ENCODE measurements at places on chromosomes 13 and 19.

DNA sequence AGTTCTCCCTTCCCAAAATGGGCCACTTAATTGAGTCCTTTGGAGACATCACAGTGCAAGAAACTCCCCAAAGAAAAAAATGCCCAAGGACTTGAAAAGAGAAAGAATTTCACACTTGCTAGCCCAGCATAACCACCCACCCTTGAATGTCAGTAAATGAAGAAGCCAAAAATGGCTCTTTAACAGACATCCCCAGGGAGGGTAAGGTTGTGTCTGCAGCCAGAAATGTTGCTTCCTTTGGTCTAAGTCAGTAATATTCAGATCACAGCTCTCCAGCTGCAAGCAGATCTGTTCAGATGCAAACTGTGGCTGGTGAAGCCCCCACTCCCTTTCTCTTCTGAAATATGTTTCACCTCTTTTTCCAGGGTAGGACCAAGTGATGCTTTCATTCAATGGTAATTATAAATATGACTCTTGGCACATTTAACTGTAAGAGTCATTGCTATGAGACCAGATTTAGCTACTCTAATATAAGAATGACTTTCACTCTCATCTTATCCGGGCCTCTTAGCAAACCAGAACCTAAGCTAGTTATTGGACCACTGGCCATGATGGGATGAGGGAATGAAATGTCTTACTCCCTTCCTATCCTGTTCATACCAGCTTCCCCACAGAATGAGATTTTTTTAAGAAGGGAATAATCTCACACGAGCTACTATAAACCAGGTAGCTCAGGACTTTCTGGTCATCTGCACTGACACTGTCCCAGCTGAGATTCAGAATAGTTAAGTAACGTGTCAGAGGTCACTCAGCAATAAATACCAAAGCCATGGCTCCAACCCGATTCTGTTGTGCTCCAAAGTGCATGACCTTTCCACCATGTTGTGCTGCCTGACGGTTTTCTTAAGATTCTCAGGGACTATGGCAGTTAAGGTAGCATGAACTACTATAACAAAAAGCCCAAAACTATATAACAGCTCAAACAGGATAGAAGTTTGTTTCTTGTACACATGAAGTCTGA is 234.1 kb downstream of the FOXO1 start:
- no peak for DNase-seq

- peak; percentile 61 for DNase-seq
These were observed 144.6 kb downstream of the KCTD12 start for GRCh38 chr13:76741624-76742023.

DNA sequence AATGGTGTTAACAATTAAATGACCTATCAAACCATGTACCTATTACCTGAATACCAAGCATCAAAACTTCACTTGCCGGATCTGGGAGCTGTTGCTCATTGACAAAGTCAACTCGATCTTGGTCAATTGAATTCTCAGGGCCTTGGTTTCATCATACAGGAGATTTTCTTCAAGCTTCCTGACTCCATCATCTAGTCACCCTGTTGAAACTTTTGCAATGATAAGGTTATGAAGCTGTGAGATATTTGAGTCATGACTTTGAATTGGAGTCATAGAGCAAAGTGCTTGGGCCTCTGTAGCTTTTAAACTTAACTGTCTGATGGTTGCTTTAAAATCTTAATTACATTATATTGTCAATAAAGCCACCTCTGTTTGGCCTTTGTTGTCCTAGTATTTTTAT is 260.9 kb downstream of the COG6 start:
- no peak for DNase-seq

GRCh38 chr13:21837841-21838551 is 167.1 kb downstream of the FGF9 start:
- no peak for DNase-seq

- no peak for DNase-seq
These were observed 564 bp downstream of the SIGLECL1 start for GRCh38 chr19:51251468-51251820.

- DNase-seq: no peak
These were observed 258.6 kb upstream of the DACH1 start for GRCh38 chr13:72125561-72125960.

DNA sequence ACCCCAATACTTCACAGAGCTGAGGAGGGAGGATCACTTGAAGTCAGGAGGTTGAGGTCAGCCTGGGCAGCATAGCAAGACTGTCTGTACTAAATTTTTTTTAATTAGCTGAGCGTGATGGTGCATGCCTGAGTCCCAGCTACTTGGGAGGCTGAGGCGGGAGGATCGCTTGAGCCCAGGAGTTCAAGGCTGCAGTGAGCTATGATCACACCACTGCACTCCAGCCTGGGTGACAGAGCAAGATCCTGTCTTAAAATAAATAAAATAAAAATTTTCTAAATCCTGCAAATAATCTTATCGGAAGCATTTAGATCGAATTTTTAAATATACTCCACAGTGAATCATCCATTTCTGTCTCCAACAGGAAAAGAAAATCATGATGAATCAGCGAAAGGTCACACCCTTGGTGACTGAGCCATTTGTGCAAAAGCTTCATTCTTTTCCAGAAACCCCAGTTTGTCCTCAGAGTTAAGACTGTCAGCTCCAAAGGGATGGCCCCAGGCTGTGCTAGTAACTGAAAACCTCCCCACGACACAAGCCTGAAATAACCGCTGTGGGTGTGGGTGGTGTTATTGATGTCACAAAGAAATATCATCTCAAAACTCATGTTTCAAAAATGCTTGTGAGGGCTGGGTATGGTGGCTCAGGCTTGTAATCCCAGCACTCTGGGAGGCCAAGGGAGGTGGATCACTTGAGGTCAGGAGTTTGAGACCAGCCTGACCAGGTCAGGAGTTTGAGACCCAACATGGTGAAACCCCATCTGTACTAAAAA is 167.6 kb downstream of the PTPRS start:
- peak; percentile 93 for DNase-seq

DNA sequence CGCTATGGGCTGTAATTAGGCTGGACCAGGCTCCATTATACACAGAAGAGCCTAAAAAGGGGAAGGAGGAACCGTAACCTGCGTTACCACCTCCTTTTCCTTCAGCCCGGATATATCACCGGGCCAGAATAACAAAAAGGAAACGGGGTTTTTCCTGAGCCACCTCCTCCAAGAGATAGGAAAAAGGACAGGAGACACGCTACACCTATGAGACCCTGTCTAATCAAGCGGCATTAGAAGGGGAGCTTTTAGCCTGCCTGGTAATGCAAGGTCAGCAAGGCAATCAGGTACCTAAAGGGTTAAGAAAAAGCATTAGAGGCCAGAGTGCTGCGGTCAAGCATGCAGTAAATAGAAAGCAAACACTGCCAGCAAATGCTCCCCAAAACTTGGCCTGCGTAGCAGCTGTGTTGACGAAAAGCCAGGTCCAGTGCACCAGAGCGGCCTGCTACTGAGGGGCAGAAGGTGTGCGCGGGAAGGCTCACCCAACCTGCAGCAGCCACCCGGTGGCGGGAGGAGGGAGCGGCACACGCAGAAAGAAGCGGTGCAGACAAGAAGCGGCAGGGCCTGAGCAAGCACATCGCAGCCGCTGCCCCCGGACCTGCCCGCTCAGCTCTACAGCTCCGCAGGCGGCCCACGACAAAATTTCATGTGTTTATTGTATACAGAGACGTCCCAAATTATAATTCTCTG is 1466.1 kb downstream of the UQCRFS1 start:
- DNase-seq: no peak

- no peak for DNase-seq
These were observed 4.2 kb upstream of the JSRP1 start for GRCh38 chr19:2260341-2260805.

- no peak for DNase-seq
These were observed 365.4 kb downstream of the ITGBL1 start for GRCh38 chr13:101817898-101818297.

DNA sequence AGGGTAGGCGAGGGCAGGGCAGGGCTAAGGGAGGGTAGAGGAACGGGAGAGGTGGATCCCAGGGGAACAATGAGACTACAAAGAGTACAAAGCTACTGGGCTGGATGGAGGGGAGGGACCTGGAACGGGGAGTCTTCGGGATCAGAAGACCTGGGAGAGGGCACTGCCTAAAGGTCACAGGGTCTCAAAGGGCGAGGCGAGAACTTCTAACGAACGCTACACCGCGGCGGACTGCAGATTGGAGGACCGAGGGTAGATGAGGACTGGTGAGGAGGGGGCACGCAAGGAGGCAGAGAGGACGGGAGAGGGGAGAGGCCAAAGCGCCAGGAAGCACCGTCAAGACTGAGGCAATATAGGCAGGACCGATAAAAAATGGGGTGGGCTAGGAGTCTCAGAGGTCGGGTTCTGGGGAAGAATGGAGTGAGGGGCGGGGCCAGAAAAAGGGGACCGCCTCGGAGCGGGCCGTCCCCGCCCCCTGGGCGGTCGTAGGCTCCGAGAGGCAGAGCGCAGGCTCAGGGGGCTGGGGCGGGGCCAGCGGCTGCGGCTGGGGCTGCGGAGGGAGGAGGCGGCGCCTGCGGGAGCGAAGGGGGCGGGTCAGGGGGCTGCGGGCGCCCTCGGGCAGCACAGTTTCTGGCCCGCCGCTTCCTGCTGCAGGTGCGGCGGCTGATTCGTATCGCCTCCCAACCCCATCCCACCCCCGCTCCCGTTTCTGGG is 1.3 kb upstream of the KCNC3 start:
- DNase-seq: no peak

DNA sequence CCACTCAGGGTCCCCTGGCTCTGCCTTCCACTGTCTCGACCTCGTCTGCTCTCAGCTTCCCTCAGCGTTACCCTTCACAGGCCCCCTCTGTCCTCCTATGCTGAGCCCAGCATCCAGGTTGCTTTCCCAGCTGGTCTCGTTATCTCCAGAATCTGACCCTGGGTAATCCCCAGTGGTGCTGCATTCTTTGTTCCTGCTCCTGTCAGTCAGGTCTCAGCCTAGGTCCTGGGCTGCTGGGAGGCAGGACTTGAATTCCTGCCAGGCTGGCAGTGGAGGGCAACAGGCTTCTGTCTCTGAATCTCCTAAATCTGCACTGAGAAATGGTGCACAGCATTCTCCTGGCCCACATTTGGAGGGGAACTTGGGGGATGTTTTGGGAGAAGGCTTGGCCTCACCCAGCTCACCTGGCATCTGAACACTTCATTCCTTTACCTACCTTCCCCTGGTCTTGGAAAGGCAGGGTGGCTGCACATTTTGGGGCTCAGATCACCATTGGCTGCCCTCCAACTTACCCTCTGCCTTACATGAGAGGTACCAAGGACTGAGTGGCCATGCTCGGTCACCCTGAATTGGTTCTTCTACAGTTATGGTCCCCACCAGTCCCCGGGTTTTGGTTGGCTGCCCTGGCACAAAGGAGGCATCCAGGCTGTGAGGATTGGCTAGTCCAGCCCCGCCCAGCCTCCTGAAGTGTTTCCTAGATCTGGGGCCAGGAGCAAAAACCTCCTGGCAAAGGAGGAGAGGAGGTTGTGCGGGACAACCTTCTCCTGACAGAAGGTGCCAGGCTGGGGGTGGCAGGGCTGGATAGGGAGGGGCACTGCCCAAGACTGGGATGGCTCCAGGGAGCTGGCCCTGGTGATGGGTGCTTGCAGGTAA is at the start of gene CYP4F8:
TSS of gene CYP4F8 (plus strand) at position 712 of the 873 bp plus-strand sequence. CDS start 399 bp downstream, outside the sequence.
- no peak for DNase-seq

DNA sequence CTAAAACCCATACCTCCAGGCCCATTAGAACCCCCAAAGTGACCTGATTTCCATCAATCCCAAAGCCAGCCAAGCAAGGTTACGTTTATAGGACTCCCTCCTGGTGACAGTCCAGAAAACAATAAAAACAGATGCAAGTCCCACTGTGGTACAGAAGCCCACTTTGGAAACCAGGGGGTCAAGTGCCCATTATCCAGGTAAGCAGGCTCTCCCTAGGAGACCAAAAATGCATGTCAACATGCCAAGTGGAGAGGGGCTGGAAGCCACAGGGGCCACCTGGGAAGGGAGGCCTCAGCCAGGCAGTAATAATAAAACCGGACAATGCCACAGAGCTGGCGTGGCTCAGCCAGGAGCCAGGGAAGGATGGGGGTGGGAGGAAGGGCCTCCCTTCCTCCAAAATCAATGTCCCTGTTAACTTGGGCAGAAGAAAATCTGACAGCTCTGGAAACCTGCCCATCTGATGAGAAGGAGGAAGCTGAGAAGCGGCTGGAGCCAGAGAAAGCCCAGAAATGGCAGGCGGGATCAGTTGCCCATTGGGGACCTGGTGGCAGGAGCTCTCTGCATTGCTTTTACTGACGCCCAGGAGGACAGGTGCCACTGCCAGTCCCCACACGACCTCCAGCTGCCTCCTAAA is 160.4 kb downstream of the ZIC5 start:
- no peak for DNase-seq

DNA sequence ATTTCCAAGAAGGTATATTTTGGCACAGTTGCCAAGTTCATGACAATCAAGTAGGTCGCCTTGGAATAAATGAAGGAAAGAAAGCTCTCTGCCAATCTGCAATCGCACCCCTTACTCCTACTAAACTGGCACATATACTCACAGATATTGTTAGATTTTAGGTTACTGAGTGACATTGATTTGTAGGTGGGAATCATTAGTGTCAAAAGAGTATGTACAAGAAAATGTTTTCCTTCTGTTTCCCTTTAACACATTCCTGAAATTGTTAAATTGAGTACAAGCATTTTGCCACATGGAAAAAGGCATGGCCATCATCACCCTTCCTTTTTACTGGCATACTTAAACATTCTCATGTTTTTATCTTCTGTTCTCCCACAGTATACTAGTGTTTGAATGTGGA is 2868.3 kb upstream of the PCDH20 start:
- DNase-seq: no peak

GRCh38 chr13:98269386-98269785 is 92.3 kb upstream of the RNF113B start:
- DNase-seq: no peak

DNA sequence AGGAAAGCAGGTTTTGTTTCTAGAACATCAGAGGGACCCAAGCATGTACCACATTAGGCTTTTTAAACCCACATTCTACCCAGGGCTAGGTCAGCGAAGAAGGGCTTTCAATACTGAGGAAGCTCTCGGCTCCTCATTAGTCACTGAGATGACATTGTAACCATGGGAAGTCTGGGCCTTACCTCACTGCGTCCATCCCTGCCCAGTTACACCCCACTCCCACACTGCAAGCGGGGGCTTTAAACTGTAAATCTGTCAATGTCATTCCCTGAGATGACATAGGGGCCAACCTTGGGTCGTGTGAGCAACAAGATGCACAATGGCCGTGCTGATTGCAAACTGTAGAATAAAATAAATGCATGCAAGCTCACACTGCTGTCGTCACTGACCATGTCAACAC is 21.7 kb upstream of the TFDP1 start:
- DNase-seq: no peak

GRCh38 chr13:21897161-21897560 is 226.3 kb downstream of the FGF9 start:
- no peak for DNase-seq

GRCh38 chr19:18399008-18399407 is 1.6 kb upstream of the LRRC25 start:
- DNase-seq: peak; percentile 80

DNA sequence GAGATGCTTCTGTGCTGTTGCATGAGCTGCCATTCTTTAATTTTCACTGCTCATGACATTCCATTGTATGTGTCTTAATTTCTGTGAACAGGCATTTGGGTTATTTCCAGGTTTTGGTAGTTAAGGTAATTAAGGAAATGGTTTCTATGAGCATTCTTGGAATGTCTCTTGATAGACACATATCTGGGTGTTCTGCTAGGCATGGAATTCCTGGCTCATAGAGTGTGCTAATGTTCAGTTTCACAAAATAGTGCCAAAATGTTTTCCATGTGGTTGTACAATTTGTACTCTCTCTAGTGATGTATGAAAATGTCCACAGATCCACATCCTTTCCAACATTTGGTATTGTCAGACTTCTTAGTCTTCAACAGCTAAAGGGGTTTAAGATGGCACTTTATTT is 680.9 kb upstream of the SGCG start:
- DNase-seq: no peak

- no peak for DNase-seq
These were observed 94.5 kb upstream of the MRI1 start for GRCh38 chr19:13669780-13670355.

All from mesenchymal stem cell (in vitro differentiated cells and primary cell).